ENCODE measurements at places on chromosomes 5 and 9. TPM values are rescaled to one million over a fixed set of nuclear protein-coding genes. Genes with fewer than 3 reads are reported as not detected.

Gene CDH6
- total RNA-seq: not detected

Gene FGF18
- not detected for total RNA-seq

Gene FIBCD1
- total RNA-seq: not detected

Gene BTNL8
- total RNA-seq: not detected

Gene CNTLN
- 0.46 TPM for total RNA-seq

Gene OMD
- not detected for total RNA-seq

Gene GPX3
- total RNA-seq: 0.76 TPM

Gene BAAT
- not detected for total RNA-seq

Gene CDX1
- not detected for total RNA-seq

Gene CXCL14
- total RNA-seq: not detected

Gene TRIM32
- 14.5 TPM for total RNA-seq

Gene ANKDD1B
- total RNA-seq: 0.37 TPM

Gene SPATA31C1
- not detected for total RNA-seq

Gene TPPP
- 0.04 TPM for total RNA-seq

DNA sequence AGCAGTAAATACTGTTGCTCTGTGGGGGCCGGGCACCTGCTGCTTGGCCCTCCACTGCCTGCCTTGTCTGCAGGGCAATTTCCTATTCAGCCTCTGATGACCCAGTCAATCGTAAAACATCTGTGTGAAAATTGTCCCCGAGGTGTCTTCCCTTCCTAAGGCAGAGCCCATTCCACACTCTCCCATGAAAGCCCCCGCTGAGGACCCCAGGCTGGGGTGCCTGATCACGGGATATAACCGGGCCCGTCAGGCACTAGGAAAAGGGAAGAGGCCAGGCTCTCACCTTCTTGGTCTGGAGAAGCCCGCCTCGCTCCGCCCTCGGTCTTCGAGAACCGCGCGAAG is 27.2 kb upstream of the SCGB3A1 start:
- H3K27ac ChIP-seq: no peak overlapping the region
- no peak for DNase-seq
- no peaks in the 10 kb centered on the region for H3K36me3 ChIP-seq
- H3K27me3 ChIP-seq: peaks cover 5% of the 10 kb centered on the region
- no peaks in the 10 kb centered on the region for H3K4me1 ChIP-seq
- H3K4me3 ChIP-seq: no peak overlapping the region

DNA sequence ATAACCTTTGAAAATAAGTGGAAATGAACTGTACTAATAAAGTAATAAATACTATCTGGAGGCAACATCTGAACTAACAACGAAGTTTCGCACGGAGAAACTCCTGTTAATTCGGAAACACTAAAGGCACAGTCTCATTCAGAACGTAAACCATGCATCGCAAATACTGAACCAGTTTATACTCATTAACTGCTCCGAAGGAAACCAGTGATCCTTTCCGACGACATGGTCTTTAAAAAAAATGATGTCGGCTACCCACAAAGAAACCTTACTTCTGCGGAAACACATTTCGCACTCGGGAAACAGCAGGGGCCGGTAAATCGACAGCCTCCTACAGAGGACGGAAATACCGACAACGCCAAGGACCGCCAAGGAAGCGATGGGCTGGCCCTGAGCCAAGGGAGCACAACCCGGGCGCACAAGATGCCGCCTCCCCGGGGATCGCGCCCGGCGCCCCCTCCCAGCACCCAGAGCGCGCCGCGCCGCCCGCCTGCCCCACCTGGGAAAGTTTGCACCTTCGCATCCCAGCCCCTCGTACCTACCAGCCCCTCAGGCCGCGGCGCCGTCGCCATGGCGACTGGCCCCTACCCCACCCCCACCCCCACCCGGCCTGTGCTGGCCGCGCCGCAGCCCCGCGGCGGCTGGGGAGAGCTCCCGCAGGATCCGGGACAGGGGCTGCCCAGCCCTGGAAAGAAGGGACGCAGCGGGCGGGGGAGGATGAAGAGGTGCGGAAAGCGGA is 732 bp downstream of the PRKAA1 start:
- H3K27ac ChIP-seq: peak overlapping the region; percentile 93
- no peaks in the 10 kb centered on the region for H3K27me3 ChIP-seq
- DNase-seq: peak; percentile 66
- H3K4me3 ChIP-seq: peak overlapping the region; percentile 91
- H3K4me1 ChIP-seq: peaks cover 44% of the 10 kb centered on the region
- H3K36me3 ChIP-seq: peaks cover 16% of the 10 kb centered on the region

GRCh38 chr5:72447751-72448150 is 59.5 kb downstream of the ZNF366 start:
- H3K4me1 ChIP-seq: peaks cover 23% of the 10 kb centered on the region
- H3K4me3 ChIP-seq: no peak overlapping the region
- H3K27ac ChIP-seq: no peak overlapping the region
- no peak for DNase-seq

DNA sequence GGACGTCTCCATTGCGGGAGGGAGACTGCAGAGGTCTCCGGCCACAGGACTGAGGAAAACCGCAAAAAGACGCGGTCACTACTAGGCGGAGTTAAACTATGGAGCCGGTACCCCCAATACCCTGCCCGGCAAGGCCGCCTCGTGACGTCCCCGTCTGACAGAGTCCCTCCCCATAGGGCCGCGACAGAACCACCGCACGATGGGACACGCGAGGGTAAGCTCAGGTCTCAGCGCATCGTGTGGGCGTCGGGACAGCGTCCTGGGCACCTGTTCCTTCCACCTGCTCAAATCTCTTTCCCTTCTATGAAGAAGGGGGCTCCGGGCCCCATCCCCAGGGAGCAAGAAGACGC is 35.2 kb upstream of the GLDC start:
- H3K27me3 ChIP-seq: no peaks in the 10 kb centered on the region
- peak overlapping the region; percentile 100 for H3K27ac ChIP-seq
- peaks cover 16% of the 10 kb centered on the region for H3K36me3 ChIP-seq
- peak overlapping the region; percentile 97 for H3K4me3 ChIP-seq
- DNase-seq: no peak

- no peaks in the 10 kb centered on the region for H3K4me1 ChIP-seq
- no peak for DNase-seq
- no peak overlapping the region for H3K27ac ChIP-seq
Observed at GRCh38 chr5:5881294-5881693, 458.8 kb downstream of the ICE1 start.

- peaks cover 4% of the 10 kb centered on the region for H3K4me1 ChIP-seq
- no peak for DNase-seq
- H3K36me3 ChIP-seq: no peaks in the 10 kb centered on the region
- no peaks in the 10 kb centered on the region for H3K27me3 ChIP-seq
Observed at GRCh38 chr5:132510076-132510475, 19.5 kb upstream of the IRF1 start.

DNA sequence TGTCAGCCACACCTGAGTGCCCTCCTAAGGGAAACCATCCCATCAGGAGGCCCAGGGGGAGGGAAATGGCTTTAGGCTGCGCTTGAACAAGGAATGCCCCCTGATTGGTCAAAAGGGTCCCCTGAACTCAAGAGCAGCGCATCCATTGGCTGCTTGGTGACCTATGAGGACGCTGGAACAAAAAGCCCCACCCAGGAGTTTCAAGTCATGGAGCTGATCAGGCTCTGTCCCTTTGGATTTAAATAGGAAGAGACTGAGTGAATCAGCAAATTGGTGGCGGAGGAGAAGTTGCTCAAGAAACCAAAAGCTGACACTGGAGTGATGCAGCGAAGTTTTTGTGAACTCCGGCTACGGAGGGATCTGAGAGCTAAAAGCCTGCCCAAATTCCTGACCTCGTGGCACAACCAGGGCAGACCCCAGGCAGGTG is 66.7 kb downstream of the SMIM23 start:
- peaks cover 9% of the 10 kb centered on the region for H3K4me1 ChIP-seq
- H3K27ac ChIP-seq: no peak overlapping the region
- no peaks in the 10 kb centered on the region for H3K27me3 ChIP-seq
- DNase-seq: no peak

GRCh38 chr5:142201471-142201887 is 92.9 kb downstream of the NDFIP1 start:
- no peak overlapping the region for H3K4me3 ChIP-seq
- H3K27ac ChIP-seq: no peak overlapping the region
- H3K27me3 ChIP-seq: peaks cover 4% of the 10 kb centered on the region
- DNase-seq: no peak

DNA sequence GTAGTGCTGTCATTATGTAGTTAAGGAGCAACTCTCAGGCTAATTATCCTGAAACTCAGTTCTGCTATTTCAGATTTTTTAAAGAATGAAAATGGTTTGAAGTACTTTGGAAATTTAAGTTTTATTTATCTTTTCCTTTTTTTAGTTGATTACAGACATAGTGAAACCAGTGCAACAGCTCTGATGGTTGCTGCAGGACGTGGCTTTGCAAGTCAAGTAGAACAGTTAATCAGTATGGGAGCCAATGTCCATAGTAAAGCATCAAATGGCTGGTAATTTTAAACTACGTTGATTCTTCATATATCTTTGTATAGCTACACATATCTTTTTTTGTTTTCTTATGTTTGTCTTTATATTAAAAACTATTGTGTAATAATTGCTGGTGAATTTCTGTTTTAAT is 34.9 kb downstream of the YTHDC2 start:
- DNase-seq: no peak
- no peak overlapping the region for H3K27ac ChIP-seq
- H3K27me3 ChIP-seq: no peaks in the 10 kb centered on the region
- H3K4me1 ChIP-seq: no peaks in the 10 kb centered on the region
- H3K4me3 ChIP-seq: no peak overlapping the region

GRCh38 chr9:123131993-123132392 is 98.5 kb downstream of the GPR21 start:
- DNase-seq: no peak
- H3K4me3 ChIP-seq: no peak overlapping the region
- H3K4me1 ChIP-seq: peaks cover 17% of the 10 kb centered on the region
- H3K27ac ChIP-seq: no peak overlapping the region

GRCh38 chr5:43008363-43009153 is 31.6 kb downstream of the ANXA2R start:
- H3K36me3 ChIP-seq: peaks cover 14% of the 10 kb centered on the region
- DNase-seq: peak; percentile 77
- H3K4me3 ChIP-seq: peak overlapping the region; percentile 89
- no peaks in the 10 kb centered on the region for H3K27me3 ChIP-seq

- H3K36me3 ChIP-seq: peaks cover 5% of the 10 kb centered on the region
- H3K27me3 ChIP-seq: no peaks in the 10 kb centered on the region
- peaks cover 29% of the 10 kb centered on the region for H3K4me1 ChIP-seq
- peak overlapping the region; percentile 83 for H3K4me3 ChIP-seq
Observed at GRCh38 chr5:80254767-80255430, 949 bp downstream of the SERINC5 start.

DNA sequence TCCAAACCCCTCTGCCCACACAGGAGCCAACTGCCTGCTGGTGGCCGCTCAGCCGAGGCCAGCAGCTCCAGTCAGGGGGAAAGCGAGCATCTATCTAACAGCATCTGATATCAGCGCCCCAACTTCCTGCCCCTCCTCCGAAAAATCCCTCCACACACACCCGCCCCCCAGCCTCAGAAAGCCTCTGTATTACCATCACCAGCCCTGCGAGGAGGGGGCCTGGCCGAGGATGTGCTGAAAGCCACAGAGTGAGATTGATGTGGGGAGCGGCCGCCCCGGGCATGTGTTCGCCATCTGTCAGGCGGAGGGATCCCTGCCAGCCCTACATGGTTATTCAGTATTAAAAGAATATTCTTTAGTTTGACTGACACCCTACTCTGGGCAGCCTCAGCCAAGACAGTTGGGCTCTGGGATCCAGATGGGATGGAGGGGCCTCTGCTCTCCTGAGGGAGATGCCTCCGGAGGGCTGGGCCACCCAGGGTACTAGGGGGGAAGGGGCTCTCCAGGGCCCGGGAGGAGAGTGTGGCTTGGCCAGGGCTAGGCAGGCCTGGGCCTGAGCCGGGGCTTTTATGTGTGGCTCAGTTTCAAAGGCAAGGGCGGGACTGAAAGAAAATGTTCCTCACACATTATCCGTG is 98.0 kb downstream of the HSD17B3 start:
- no peak for DNase-seq
- no peaks in the 10 kb centered on the region for H3K4me1 ChIP-seq
- no peak overlapping the region for H3K4me3 ChIP-seq

- no peaks in the 10 kb centered on the region for H3K27me3 ChIP-seq
- H3K4me3 ChIP-seq: no peak overlapping the region
- H3K4me1 ChIP-seq: no peaks in the 10 kb centered on the region
- H3K36me3 ChIP-seq: no peaks in the 10 kb centered on the region
- H3K27ac ChIP-seq: no peak overlapping the region
- no peak for DNase-seq
Observed at GRCh38 chr5:75632321-75632720, 21.1 kb downstream of the ANKDD1B start.

- H3K4me1 ChIP-seq: no peaks in the 10 kb centered on the region
- no peak overlapping the region for H3K27ac ChIP-seq
- no peaks in the 10 kb centered on the region for H3K27me3 ChIP-seq
- no peaks in the 10 kb centered on the region for H3K36me3 ChIP-seq
- DNase-seq: no peak
Observed at GRCh38 chr5:99926463-99926862, 608.7 kb upstream of the FAM174A start.

- no peaks in the 10 kb centered on the region for H3K27me3 ChIP-seq
- no peak overlapping the region for H3K27ac ChIP-seq
- peaks cover 90% of the 10 kb centered on the region for H3K36me3 ChIP-seq
- DNase-seq: no peak
- H3K4me1 ChIP-seq: no peaks in the 10 kb centered on the region
- no peak overlapping the region for H3K4me3 ChIP-seq
Observed at GRCh38 chr5:14428302-14429081, 153.1 kb upstream of the OTULINL start.

GRCh38 chr5:419970-420369 is 23.0 kb upstream of the EXOC3 start:
- H3K27ac ChIP-seq: no peak overlapping the region
- no peaks in the 10 kb centered on the region for H3K36me3 ChIP-seq
- H3K4me3 ChIP-seq: no peak overlapping the region
- no peak for DNase-seq
- peaks cover 14% of the 10 kb centered on the region for H3K4me1 ChIP-seq

DNA sequence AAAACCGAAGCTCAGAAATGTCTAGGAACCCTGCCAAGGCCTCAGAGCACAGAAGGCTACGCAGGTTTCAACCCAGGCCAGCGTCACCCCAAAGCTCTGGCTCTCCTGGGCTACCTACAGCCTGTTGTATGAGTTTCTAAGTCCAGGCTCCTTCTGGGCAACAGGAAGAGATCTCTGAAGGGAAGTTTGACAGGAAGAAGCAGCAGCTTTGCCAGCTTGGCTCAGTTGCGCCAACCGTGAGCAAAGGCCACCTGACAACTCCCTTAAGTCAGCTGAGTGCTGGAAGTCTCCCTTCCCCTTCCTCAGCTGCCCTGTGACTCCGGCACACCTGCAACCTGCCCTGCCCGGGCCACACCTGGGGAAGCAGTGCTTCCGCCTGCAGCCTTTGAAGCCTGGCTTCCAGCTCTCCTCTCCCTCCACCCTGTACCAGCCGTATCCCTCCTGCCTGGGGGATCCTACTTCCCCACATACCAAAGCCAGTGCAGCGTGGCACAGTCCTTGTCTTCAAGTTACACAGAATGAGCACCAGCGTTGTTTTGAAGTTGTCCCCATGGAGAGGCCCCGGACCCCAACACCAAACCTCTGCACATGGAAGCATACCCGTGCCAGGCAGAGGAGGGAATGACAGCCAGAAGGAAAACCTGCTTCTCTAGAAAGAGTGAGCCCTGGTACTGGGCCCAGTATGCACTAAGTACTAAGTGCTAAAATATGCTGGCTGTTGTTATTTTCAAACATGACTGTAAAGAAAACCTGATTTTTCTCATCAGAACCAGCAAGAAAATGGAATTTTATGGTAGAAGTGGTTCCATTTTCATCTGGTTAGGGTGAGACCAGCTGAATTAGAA is 36.5 kb downstream of the SHB start:
- no peak overlapping the region for H3K27ac ChIP-seq
- no peaks in the 10 kb centered on the region for H3K36me3 ChIP-seq
- peaks cover 6% of the 10 kb centered on the region for H3K4me1 ChIP-seq
- no peak for DNase-seq
- H3K4me3 ChIP-seq: no peak overlapping the region
- peaks cover 3% of the 10 kb centered on the region for H3K27me3 ChIP-seq
